Esophagus squamous epithelium (tissue), 5 donors: ENCODE measurements at places on chromosomes 2 and 18.

DNA sequence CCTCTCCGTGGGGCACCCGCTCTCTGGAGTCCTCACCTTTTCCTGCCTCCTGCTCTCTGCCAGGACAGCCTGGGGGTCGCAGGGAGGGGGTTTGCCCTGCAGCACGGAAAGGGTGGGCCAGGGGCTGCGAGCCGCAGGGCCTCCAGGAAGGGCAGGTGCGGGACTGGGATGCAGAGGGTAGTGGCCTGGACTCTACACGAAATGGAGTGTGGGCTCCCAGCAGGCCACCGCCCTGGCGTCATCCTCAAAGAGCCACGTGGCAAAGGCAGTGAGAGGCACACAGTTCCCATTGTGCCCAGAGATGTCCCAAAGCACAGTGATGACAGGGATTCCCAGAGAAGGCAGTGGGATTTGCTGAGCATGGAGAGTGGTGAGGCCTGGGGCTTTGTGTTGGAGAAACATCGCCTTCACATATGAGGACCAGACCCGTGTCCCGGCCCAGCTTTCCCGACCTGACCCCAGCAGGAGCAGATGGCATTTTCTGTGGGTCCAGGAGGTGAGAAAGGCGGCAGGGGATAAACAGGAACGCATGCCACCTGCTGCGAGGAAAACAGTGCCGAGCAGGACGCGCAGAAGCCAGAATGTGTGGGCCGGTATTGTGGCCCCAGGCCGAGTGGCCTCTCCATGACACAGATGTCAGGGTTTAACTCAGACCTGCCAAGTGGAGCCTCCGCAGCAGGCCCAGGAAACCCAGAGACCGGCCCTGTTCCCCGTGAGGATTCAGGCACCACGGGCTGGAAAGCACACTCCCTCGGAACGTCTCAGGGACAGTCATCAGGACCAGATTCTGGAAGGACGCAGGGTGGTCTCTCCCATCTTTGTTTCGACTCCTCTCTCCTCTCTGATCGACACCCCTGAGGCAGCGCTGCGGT lies 855.5 kb upstream of the SALL3 start:
- DNase-seq, result no peak

GRCh38 chr2:150495993-150496627 lies 8.6 kb upstream of the RND3 start:
- DNase-seq, result no peak

DNA sequence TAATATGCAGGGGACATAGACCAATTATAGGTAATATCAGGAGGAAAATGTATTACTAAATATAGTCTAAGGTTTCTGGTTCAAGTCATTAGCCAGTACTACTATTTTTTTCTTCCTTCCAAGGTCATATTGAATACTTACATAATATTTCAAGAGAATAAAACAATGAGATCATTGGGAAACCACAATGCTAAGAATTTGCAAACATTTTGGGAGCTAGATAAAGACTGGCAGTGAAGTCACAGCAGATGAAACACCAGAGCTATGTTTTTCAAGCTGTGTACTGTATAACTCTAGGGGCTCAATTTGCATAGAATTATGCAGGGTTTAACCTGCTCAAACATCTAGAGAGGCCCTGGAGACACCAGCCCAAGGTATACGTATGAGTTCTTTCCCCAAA lies 80.5 kb upstream of the KCNH7 start:
- DNase-seq, result no peak

DNA sequence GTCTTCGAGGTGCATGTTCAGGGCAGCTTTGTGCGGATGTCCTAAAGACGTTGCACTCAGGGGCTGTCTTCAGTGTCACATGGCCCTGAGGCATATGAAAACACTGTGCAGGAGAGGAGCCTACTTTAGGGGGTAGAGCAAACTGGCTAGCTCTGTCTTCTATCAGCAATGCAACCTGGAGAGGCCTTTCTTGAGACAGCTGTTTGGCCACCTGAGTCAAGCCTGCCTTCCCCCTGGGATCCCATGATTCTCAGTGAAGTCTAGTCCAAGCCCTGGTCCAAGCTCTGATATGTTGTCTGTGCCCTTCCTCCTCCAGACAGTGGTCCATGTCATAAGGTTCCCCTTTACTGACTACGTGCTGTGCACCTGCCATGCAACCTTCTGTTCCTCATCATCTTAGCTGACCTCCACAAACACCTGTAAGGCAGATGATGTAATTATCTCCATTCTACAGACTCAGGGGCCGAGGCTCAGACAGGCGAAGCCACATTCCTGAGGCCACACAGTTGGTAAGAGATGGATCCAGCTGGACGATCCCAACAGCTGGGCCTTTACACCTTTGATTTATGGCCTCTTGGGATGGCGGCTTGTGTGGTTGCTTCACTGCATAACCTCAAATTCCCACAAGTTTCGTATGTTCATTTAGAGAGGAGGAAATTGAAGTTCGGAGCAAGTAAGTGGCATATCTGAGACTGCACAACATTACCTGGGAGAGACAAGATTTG lies 109.9 kb downstream of the COPS8 start:
- no peak for DNase-seq

GRCh38 chr2:48715956-48716355 lies 39.6 kb downstream of the LHCGR start:
- no peak for DNase-seq

DNA sequence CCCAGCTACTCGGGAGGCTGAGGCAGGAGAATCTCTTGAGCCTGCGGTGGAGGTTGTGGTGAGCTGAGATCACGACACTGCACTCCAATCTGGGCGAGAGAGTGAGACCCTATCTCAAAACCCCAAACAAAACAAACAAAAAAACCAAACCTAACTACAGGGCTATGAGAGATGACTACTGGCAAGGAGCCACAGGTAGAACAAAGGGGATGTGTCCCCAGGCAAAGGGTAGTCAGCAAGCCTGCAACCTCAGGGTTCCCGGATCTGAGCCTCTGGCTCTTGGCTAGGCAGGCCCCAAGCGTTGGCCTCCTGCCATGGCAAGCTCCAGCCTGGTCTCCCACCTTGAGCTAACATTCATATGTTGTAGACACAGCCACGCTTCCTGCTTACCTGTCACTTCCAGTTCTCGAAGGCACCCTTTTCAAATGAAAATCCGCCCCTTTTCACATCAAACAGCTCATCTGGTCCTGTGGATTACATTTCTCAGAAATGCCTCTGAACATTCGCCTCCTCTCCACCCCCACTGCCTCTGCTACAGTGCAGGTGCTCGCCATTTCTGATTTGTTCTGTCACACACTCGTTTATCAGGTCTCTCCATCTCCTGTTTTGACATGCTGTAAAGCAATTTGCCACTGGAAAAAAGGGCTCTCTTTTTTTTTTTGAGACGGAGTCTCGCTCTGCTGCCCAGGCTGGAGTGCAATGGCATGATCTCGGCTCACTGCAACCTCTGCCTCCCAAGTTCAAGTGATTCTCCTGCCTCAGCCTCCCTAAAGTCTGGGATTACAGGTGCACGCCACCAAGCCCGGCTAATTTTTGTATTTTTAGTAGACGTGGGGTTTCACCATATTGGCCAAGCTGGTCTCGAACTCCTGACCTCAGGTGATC lies 13.1 kb upstream of the ACTR3 start:
- DNase-seq, result no peak

- no peak for DNase-seq
These were observed 381.7 kb downstream of the CDH19 start for GRCh38 chr18:66222174-66222573.

GRCh38 chr18:13461936-13462335 lies 243.4 kb downstream of the LDLRAD4 start:
- DNase-seq, result no peak

GRCh38 chr2:100235581-100235980 lies 86.7 kb downstream of the LONRF2 start:
- no peak for DNase-seq

DNA sequence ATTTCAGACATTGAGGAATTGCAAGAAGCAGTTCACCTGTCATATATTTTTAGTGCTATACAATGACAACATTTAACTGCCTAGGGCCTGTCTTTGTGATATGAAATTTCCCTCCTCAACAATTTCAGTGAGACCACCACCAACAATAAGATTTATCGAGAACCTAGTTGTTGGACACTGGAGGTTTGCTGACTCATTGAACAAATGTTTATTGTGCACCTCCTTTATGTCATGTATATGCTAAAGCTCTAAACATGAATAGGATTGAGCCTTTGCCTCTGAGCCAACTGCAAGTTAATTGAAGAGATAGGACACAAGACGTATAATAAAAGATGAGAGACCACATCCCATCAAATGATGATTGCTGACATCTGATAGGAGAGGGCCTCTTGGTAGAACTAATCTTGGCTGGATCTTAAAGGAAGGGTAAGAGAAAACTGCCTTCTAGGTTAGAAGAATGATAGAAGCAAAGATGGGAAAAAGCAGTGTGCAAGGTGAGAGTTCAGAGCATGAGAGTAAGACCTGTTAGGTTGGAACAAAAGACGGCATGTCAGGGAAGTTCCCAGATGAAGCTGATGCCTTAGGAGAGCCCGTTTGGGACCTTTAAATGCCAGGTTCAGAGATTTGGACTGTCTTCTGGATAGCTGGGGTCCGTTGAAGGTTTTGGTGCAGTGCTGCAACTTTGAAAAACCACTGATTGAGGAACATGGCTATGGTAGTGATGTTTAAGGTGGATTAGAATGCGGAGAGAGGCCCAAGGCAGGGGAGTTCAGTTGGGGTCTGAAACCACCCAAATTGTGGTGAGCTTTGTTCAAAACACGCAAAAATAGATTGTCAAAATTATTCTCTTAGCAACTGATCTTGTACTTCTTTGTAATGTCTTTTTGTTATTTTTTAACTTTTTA lies 133.0 kb upstream of the EML6 start:
- DNase-seq, result no peak

DNA sequence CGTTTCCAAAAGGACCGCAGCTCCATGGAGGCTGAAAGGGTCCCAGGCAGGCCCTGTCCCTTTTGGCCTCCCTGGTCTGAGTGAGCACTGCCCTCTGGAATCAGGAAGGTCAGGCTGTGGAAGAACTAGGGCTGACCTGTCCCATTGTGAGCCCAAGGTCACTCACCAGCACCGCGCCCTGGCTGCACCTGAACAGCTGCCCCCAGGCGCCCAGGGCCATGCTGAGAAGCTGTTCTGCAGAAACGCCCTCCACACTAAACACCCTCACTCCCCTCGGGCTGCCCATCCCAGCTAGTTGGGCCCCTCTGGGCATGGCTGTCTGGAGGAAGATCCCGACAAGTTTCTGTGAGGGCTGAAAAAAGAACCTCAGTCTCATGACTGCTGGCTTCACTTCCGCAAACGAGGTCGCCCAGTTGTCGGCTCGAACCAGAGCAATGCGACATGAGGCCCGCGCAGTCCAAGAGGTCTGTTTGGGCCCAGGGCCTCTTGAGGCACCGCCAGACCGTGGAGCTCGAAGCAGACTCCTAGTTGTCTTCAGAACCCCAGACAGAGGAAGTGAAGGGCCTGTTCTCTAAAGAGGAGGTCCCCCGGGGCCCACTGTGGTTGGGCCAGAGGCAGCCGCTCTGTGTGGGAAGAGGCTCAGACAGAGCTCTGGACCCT lies 64.4 kb downstream of the INPP5D start:
- peak; percentile 26 for DNase-seq

- no peak for DNase-seq
These were observed 434.7 kb upstream of the HS6ST1 start for GRCh38 chr2:128753321-128753720.

- DNase-seq, result no peak
These were observed 194.2 kb upstream of the PKDCC start for GRCh38 chr2:41853427-41854191.

GRCh38 chr2:85429213-85429923 lies 10.9 kb downstream of the SH2D6 start:
- DNase-seq, result no peak

- no peak for DNase-seq
These were observed 392.5 kb downstream of the FIGN start for GRCh38 chr2:163343316-163343715.

GRCh38 chr2:50343150-50343830 lies 688.6 kb downstream of the NRXN1 start:
- DNase-seq, result no peak

- no peak for DNase-seq
These were observed 4.8 kb downstream of the VRK2 start for GRCh38 chr2:58051445-58051844.

DNA sequence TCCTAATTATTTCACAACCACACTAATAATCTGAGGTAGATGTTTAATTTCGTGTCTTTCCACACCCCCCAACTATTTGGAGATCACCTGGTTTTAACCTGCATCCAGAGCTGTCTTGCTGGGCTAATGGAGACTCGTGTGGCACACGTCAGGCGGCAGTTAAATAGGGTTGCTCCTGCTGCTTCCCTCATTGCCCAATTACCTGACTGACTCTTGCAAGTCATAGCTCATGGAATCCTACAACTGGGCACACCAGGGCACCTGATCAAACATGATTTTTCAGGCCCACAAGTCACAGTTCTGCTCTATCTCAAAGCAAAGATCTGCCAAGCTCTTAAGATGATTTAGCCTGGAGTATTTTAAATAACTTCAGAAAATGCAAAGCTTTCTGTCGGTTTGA lies 1430.4 kb upstream of the ACVR2A start:
- no peak for DNase-seq

DNA sequence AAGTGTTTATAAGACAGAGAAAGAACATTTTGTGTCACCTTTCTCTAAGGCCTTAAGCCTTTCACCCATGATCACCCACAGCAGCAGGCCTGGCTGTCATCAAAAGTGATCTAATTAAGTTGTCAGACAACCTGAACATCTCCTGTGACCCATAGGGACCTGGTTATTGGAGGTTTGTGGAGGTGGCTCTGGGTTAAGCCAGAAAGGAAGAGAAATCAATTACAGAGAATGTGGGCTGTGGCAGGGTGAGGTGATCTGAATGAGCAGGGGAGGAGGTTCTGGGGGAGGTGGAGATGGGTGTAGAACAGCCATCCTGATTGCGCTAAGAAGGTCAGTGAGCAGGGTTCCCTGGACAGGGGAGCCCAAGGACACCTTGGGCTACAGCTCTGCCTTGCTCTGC lies 170.8 kb downstream of the FSHR start:
- DNase-seq, result no peak

- no peak for DNase-seq
These were observed 218.0 kb downstream of the DLGAP1 start for GRCh38 chr18:4236940-4237663.

DNA sequence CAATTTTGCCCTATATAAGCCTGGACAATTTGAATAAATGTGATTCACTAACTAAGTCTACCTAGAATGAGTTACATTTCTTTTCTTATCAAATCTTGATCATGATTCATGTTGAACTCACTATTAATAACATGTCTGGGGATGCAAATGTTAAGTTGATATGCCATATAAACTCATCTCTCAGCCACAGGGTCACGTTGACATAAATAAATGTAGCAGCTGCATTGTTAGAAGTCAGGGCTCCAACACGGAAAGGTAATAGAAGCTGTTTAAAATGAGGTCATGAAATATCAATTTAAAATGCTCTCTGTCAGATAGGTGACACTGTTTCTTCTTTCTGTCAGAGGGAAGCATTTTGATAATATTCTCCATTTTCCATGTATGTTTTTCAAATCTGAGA lies 521.9 kb downstream of the CCDC85A start:
- DNase-seq, result no peak

DNA sequence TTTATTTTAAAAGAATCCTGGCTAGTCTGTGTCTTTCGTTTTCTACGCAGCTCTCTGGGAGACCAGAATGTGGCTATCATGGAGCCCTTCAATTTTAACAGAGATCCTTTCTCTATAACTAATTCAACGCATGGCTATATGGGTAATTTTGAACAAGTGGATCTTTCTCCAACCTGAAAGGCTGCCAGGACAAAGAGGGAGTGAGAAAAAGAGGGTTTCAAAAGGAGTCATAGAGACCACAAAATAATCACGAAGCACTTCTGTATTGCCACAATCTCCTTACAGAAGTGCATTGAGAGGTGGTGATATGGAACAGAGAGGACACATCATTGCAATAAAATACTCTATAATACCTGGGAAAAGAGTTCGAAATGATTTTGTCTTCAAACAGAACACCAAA lies 21.7 kb upstream of the CDH2 start:
- no peak for DNase-seq
